ENCODE measurements at places on chromosomes 4 and X.

DNA sequence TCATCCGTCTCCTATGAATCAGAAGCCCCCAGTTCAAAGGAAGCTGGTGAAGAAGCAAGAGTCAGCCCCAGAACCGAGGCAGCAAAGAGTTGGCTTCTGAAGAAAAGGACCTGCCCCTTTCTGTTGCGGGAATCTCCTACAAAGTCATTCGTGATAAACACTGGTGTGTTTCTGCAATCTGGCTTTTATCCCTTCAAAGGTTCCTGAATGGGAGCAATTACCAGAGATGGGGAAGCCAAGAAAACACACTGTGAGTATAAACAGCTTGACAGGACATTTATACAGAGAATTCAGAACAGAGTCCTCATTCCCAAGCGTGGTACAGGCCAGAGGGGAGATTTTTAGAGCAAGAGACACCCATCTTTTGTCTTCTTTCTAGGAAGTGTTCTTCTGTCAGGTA lies 226.8 kb upstream of the LNX1 start:
- DNase-seq = no peak

- DNase-seq = no peak
Measured at GRCh38 chrX:17642891-17643290, 94.4 kb upstream of the SCML1 start.

DNA sequence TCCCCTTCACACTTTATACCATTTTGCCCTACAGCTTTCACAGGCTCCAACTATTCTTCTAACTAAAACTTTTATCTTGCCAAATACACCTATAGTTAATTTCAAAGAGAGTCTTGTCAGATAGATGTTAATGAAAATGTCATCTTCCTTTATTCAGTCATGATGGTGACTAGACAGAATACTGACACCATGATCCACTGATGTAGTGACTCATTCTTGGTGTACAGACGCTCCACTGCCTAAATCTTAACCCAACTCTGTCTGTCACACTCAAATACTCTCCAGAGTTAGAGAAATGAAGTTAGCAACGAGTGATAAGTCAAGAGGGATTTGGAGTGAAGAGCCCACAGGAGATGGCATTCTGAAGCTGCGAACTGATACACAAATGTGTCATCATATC lies 32.1 kb upstream of the HDAC8 start:
- no peak for DNase-seq

- DNase-seq = no peak
Measured at GRCh38 chr4:21032089-21032645, 331.9 kb downstream of the PACRGL start.

GRCh38 chr4:90137555-90137954 lies 10.4 kb downstream of the CCSER1 start:
- DNase-seq = no peak

DNA sequence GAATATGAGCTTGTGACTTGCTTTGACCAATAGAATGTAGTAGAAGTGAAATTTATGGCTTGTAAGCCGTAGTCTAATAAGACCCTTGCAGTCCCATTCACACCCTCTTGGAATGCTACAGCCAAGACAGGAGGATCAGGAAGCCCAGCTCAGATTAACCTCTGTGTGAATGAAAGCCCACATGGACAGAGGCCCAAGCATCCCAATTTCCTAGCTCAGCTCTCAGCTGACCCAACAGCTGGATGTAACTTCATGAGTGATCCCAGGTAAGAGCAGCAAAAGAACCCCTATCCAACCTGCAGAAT lies 12.8 kb upstream of the PPM1K start:
- no peak for DNase-seq

Measured in Daoy (cell line).